Endothelial cell of umbilical vein (primary cell): ENCODE measurements at places on chromosomes 12 and 14. TPM values are rescaled to one million over a fixed set of nuclear protein-coding genes. Genes with fewer than 3 reads are reported as not detected.

Gene LIN7A
- total RNA-seq, result 4.1 and 4.3 TPM in 2 replicates

DNA sequence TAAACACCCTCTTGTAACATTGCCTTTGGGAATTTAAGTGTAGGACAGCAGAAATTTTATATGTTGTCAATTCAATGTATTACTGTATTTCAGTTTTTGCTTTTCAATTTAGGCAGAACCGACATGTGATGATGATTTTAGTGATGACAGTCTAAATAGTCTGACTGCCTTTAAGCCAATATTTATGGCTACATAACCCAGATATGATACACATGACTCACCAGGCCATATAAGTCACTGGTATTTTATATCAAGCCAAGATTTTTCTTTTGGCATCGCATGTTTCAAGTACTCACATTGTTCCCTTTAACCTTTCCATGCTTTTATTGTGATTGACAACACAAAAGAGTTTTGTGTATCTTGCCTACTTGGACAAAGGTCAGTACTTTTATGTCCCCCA is 13.6 kb upstream of the PPM1A start:
- DNase-seq, result no peak

DNA sequence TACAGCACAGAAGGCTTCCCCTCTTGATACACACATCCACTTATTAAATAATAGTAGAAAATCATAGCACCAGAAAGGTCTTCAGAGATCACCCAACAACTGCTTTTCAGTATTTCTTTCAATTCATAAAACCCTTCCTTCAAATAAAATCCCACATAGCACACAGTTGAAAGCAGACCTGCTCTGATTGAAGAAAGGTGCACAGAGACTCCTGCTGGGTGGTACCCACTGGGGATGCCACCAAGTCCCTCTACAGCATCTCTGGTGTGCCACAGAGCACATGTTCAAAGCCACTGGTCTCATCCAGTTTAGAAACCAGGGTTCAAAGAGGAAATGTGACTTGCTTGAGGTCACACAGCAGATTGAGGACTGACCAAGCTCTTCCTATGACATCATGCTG is 427.5 kb downstream of the BCL11B start:
- no peak for DNase-seq

GRCh38 chr14:22565391-22565945 is 23.6 kb downstream of the DAD1 start:
- no peak for DNase-seq

- no peak for DNase-seq
Measured at GRCh38 chr12:22415342-22416309, 81.1 kb upstream of the ST8SIA1 start.

Gene IGF1
- total RNA-seq, result 0.85 TPM in 1 of 2 replicates, not detected in the other

Gene C12orf54
- total RNA-seq, result not detected in 2 replicates

GRCh38 chr14:99192028-99192621 is 79.9 kb downstream of the BCL11B start:
- peak; percentile 46 for DNase-seq

- DNase-seq, result no peak
Measured at GRCh38 chr14:70394674-70395306, 22.1 kb downstream of the SYNJ2BP start.

DNA sequence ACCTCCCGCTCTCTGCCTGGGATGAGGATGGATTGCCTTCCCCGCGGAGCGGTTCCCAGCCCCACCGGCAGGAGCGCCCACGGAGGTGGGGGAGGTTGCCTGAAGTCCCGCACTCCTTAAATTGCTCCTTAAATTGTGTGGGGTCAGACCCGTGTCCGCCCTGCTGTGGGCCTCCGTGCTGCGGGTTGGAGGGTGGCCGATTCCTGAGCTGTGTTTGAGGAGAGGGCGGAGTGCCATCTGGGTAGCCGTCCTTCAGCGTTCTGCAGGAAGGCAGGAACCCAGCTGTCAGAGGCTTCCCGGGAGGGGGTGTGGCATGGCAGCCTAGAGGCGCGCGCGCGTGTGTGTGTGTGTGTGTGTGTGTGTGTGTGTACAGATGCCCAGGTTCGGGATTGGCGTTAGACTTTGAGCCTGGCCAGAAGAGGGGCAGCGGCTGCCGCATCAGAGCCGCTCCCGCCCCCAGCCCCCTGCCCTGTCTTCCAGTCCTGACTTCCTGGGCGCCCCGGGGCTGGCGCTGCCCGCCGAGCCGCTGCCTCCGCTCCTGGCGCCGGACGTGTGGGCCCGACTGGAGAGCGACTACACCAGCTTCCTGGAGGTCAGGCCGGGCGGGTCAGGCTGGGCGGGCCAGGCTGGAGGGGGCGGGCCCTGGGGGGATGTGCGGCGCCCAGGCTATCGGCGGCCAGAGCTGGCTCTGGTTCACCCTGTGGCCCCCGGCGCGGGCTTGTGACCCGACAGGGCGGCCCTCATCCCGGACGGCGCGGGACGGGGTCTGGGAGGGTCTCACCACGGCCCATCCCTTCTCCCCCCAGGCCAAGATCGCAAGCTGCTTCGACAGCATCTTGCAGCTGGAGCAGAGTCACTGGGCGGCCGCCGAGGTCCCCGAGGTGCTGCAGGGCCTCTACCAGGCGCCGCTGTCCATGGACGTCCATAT is 9.2 kb downstream of the EXOC3L4 start:
- no peak for DNase-seq

DNA sequence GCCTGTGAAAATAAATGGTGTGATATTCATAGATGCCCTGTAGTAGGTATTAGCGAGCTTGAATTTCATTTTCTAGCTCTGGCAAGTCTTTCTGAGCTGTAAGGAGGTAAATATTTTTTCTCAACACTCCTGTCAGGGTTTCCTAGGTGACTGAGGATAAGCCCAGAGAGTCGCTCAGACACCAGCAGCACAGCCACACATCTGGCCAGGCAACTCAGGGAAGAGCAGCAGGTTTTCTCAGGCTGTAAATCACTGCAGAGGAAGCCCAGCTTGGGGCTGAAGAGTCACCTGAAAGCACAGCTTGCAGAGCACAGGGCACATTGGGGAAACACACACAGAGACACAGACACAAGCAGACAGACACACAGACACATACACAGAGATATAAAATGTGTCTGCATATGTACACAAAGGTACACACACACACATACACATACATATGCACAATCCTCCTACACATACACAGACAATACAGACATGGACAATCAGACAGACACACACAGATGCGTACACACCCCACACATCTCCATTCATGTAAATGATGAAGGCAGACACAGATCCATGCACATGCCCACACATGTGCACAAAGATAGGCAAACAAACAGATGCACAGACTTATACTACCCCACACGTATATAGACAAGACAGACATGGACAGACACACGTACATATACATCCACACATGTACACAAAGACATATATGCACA is 232.0 kb upstream of the TMTC1 start:
- DNase-seq, result peak; percentile 17

DNA sequence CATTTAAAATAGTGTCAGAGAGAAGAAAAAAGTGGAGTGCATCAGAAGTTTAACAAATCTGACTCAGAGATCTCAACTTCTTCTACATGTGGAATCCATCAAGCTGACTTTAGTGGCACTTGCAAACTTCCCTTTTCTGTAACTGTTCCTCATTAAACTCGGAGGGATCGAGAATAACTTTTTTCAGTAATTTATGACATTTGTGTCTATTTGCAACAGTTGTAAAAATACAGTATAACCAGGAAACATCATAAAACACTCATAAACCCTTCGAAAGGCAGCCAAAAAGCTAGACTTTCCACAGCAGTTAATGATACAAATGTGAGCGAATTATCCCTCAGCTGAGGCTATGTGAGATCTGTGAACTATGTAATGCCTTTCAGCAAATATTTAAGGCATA is 1936.8 kb upstream of the SEL1L start:
- no peak for DNase-seq

DNA sequence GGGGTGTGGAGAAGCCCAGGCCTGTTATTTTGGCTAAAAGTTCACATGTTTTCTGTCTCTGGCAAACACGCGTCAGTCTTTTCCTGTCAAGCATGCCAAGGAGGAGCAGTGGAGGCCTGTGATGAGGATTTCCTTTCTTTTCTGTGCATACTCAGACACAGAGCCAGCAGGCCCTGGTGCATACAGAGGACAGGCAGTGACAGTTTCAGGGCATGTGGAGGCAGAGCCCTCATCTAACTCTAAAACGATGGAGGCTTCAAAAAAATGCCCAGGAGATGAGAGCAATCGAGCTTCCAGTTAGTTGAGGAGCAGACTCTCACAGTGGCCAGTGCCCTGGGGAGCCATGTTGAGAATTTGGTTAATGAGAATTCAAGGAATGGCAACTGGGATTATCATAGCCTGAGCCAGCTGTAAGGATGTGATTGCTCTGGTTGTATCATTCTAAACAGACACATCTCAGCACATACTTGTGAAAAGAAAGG is 66.5 kb downstream of the TRAFD1 start:
- peak; percentile 79 for DNase-seq

DNA sequence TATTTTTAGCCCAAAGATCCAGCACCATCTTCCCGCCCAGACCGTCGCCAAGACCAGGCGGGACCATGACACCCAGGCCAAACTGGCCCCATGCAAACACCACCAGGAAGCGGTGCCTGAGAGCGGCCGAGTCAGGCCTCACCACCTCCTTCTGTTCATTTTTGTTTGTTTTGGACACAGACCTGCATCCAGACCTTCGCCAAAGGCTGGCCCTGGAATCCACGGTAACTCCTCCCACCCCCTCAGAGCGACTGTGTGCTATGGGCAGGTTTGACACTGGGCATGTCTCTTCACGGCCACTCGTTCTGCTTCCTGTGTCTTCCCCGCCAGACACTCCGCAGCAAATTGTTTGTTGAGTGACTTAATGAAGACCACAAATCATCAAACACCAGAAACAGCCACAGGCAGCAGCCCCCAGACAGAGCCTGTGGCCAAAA is 47.1 kb downstream of the NCOR2 start:
- DNase-seq, result peak; percentile 87

Gene PRORP
- 36.3 and 36.9 TPM in 2 replicates for total RNA-seq

Gene CAPS2
- 1.7 and 2.9 TPM in 2 replicates for total RNA-seq

DNA sequence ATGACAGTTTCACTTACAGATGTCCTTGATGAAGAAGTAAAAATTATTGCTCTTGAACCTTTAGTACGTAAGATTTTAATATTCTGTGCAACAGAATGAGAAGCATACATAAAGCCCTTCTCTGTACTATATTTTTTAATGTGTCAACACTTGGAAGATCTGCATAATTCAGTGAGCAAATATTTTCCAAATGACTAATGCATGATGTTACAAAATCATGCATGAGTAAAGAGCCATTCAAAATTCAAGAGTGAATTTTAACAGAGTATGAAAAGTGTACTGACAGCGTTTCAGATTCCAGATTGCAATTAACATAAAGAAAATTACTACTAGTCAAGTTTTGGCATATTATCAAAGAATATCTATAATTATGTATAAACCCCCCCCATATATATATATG is 101.4 kb upstream of the BBS10 start:
- DNase-seq, result peak; percentile 5

GRCh38 chr14:19828314-19828713 is 24.7 kb downstream of the OR4N2 start:
- no peak for DNase-seq

Gene TMEM116
- 1.6 TPM in 2 replicates for total RNA-seq
